ENCODE measurements at places on chromosomes 11 and 22.

GRCh38 chr22:46650078-46650810 lies 30.1 kb downstream of the GRAMD4 start:
- no peak for DNase-seq

- DNase-seq = no peak
Measured at GRCh38 chr22:26471522-26471921, 12.1 kb downstream of the HPS4 start.

DNA sequence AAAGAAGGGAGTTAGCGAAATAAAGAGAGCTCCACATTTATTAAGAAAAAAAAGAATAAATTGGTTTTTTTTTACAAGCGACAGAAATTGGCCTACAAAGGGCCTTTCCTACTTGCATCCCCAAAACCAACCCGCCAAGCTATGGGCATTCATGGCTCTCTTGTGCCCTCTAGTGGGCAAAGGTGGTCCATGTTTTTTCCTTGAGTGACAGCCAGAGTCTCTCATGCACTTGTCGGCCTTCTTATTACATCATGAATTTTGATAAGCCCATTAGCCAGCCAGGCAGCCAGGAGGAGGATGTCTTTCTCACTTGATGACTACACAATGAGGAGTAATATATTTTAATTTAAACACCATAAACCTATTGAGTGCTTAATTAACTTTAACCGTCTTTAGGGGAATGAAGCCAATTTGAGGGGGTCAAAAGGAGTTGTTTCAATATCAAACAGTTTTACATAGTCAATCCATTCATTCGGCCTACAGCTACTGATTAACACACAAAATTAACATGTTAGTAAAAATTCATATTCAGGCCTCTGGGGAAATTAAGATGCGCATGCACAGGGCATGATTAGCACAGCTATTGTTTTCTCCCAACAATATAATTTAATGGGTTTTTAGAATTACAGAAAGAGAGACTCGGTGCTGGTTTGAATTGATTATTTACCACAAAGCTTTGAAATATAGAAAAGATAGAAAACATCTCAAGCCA lies 85.5 kb downstream of the RCN1 start:
- peak; percentile 71 for DNase-seq

GRCh38 chr11:120988603-120989002 lies 35.3 kb upstream of the TBCEL start:
- no peak for DNase-seq

- no peak for DNase-seq
Measured at GRCh38 chr22:27128461-27129085, 471.2 kb downstream of the MIAT start.

GRCh38 chr22:48885919-48886305 lies 941.8 kb downstream of the BRD1 start:
- no peak for DNase-seq

GRCh38 chr22:32127904-32128303 lies 31.2 kb downstream of the C22orf42 start:
- no peak for DNase-seq

- no peak for DNase-seq
Measured at GRCh38 chr11:126431401-126432064, 76.0 kb downstream of the ST3GAL4 start.

GRCh38 chr11:99960536-99960935 lies 726.6 kb upstream of the ARHGAP42 start:
- no peak for DNase-seq

DNA sequence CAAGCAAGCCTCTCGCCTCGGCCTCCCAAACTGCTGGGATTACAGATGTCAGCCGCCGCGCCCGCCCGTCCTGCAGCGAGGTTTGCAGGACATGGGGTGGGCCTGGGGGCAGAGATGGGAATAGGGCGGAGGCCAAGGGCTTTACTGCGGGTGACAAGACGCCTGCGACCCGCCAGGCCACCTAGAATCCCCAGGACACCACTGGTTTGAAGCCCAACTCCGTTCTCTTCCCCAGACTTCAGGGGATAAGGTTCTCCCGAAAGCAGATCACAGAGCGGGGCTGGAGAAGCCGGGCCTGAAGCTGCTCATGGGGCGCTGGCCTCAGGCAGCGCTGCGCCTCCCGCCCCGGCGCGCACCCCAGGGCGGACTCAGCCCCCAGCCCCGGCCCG lies 354 bp downstream of the POLR2L start:
- DNase-seq = no peak

DNA sequence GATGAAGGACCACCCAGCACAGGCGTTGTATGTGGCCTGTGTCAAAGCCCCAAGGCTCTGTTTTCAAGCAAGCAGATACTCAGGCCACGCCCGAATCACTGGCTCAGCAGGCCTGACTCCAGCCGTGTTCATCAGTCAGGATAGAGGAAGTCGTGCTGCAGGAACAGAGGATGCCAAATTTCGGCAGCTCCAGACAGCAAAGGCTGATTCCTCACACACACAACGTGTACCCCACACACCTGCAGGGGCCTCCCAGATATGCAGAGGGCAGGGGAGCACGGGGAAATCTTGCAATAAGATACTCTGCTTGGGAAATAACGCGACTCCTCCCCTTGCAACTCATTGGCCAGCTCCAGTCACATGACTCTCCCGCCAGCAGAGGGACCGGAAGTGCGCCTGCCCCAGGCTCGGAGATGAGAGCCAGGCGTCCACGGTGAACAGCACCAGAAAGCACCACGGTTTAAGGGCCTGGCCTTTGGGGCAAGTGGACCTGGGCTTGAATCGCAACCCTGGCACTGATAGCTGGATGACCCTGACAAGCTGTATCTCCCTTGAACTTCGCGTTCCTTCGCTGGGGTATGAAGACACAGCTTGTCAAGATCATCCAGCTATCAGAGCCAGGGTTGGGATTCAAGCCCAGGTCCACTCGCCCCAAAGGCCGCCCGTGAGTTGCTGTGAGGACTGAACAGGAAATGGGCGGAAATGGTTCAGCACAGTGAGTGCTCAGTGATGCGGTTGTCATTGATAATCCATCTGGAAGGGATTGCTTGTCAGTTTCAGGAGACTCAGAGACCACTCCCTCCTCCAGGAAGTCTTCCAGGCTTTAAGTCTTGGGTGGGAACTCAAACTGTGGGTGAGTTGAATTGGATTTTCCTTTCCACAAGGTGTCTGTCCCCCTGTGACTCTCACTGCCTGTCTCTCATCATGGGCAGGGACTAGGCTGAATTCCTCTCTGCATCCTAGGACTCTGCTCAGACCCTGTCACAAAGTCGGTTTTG lies 88.5 kb downstream of the MYEOV start:
- DNase-seq = no peak

GRCh38 chr11:69822676-69823494 lies 3.7 kb upstream of the FGF3 start:
- no peak for DNase-seq

- no peak for DNase-seq
Measured at GRCh38 chr11:64244966-64245365, 1.8 kb downstream of the PPP1R14B start.

DNA sequence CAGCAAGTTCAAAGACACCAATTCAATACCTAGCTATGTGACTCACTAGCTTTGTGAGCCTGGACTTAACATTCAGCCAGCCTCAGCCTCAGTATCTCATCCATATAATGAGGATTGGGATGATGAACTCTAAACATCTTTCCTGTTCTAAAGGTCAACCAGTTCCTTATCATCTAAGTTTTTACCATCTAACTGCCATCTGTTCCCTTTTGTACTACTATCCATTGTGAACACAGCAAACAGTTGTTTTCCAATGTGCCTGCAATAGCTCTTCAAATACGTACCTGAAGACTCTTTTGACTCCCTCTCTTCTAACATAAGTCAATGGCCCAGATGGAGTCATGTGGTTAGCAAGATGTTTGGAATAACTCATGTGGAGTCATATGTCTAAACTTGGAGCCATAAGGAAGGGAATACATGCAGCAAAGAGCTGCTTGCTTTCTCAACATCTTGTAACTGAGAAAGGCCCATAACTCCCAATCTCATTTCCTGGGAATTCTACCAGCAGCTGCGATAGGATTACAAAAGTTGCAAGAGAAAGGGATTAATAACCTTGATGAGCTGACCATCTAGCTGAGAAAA lies 19.4 kb downstream of the SYTL2 start:
- DNase-seq = no peak

GRCh38 chr11:128551611-128552335 lies 35.6 kb downstream of the ETS1 start:
- DNase-seq = peak; percentile 62

GRCh38 chr11:111930472-111930871 lies 6.7 kb upstream of the DIXDC1 start:
- no peak for DNase-seq

DNA sequence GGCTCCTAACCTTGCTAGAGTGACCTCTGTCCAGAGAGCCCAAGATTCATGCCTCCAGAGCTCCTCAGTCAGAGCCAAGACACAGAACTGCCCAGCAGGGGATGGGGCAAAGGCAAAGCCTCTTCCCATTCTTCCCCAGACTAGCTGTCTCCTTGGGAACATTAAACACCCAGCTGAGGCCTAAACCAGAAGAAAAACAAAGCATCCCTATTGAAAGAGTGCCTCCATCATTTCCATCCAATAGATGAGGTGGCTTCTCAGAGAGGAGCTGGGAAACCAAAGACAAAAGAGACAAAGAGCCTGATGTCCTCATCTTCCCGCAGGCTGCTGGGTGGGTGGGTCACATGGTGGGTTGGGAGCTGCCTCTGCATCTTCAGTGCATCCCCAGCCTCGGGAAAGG lies 37.4 kb downstream of the COMMD9 start:
- no peak for DNase-seq

- DNase-seq = peak; percentile 39
Measured at GRCh38 chr22:27918341-27919221, 475 bp downstream of the PITPNB start.

DNA sequence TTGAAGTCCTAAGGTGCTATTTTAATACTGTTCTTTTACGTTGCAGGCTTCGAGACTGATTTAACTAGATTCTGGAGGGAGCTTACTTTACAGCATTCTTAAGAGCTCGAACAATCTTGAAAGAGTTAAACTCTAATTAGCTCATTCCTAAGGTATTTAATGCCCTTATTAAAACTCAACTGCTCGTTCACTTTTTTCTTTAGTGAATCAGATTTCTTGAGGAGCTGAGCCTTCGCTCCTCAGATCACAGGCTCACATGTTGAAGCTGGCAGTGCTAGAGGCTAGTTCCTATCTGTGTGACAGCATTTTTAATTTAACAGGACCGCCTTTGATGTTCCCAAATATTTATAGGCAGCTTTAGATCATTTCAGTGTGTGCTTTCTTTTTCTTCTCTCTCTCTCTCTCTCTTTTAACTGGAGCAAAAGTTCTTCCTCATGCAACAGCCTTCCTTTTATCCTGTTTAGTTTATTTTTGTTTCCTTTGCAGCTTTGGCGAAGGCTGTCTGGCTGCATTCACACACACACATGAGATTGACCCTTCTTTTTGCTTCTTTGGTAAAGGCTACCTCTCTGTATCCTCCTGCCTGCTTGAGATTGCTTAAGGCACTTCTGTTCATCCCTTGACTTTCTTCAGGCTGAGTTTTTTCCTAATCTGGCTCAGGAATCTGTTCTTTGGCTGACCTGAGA lies 21.0 kb downstream of the ZNRF3 start:
- no peak for DNase-seq

DNA sequence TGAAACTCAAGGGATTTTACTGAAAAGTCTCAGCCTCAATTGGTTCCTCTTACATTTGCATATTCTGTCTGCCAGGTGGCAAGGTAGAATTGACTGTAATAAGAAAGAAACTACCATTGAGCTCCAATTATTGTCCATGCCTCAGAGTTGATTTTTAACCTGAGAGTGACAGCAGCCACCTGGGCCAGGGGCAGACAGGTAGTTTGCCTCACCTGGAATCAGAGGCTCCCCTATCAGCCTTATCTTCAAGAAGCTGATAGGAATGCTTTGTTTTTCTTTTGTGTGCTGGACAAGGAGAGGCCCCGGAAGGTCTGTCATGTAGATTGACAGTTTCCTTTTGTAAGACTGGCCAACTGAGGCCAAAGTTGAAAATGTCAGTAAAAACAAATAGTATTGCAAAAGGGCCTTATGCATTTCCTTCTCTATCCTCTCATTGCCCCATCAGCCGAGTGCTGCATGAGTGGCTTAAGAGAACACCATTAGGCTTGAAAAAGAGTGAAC lies 34.1 kb downstream of the CD44 start:
- DNase-seq = no peak

- no peak for DNase-seq
Measured at GRCh38 chr11:1289211-1289935, 20.1 kb downstream of the TOLLIP start.

DNA sequence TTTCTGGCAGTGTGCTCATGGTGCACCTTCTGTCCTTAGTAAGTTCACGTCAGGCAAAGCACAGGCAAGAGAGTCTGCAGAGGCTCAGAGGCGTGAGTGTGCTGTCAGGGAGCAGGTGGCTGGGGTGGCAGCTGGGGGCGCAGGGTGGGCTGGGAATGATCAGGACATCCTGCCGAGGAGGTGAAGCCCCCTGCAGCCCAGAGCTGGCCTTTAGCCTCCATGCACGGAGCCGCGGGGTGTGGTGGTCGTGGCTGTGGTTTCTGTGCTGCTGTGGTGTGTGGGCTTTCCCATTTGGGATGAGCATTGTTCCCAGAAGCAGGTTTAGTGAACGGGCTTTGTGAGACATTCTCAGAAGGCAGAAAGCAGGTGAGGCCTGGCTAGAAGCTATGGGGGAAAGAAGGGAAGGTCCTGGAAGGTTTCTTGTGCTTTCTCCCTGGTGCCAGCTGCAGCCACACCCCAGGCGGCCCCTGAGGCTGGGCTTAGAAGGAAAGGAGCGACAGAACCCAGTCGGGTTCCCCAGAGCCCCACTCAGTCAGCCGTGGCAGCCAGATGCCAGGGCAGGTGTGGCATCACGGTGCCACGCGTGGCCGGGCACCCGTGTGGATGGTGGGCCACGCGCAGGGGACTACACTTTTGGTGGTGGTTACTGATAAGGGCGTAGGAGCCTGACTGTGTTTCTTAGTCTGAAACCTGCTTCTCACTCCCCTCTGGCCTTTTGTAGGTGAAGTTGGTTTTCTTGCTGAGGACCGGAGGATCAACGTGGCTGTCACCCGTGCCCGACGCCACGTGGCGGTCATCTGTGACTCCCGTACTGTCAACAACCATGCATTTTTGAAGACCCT lies 32.0 kb downstream of the IGHMBP2 start:
- no peak for DNase-seq

- no peak for DNase-seq
Measured at GRCh38 chr11:111718859-111719258, 47.3 kb downstream of the PPP2R1B start.

DNA sequence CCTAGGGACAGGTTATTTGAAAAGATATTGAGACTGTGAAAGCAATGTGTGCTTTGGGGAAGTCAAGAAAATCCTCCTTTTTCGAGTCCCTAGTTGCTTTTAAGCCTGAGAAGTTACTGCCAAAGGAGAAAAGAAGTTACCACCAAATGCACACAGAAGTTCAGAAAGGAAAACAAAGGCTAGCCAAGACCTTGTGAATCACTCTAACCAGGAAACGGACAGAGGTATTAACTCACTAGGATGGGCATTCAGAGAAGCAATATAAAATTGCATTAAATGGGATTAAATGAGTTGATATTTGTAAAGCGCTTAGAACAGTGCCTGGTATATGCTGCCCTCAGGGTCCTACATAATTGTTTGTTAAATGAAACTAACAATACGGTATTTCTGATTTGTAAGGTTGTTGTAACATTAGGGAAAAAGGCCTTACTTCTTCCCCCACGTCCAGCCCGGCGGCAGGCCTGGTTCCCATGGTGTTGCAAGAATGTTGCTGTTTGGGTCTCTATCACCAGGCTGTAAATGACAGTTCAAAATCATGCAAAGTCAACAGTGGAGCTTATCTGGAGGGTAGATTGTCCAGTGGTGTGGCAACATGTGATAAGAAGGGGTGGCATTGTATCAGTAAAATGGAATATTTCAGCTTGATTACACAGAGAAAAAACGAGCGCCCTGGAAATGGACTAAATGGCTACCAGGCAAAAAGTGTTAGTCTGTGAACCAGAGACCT lies 7.1 kb downstream of the TMA7B start:
- no peak for DNase-seq

Measured in memory B cell (primary cell).